ENCODE measurements at places on chromosomes 3 and 15. TPM values are rescaled to one million over a fixed set of nuclear protein-coding genes. Genes with fewer than 3 reads are reported as not detected.
A peak's percentile ranks its signal among the peaks of the same experiment; 100 is the strongest.

DNA sequence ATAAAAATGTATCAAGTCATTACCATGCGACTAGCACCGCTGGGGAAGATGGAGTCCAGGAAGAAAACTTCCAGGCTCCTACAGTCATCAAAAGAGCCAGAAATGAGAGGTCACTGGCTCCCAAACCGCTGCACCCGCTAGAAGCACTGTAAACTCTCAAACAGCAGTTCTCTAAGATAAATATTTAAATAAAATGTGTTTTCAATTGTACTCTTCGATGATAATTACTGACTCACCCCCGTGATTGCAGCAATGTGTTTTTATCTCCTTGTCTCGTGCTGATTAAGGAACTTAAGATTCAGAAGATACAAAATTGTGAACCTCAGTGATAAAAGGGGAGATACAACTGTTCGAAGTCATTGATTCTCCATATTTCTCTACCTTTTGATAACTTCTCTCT, 45.8 kb upstream of the FOXP1 start:
- no peak for DNase-seq

DNA sequence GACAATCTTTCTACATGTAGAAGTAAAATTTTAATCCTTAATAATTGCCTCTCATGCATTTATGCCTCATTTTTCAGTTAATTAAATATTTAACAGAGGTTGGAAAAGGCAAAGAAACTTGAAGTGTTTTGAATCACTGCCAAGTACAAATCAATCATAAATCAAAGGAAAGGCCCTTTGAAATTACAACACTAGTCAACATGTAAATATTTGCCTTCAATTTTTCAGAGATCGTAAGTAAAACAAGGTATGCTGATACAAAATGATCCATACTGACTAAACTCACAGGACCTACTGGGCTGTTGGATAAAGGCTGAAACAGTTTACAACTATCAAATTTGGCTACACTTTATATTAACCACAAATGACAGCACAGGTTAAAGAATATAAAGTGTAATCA, 33.9 kb downstream of the ZBBX start:
- DNase-seq, result no peak

GRCh38 chr3:78839693-78840092, 928.1 kb downstream of the ROBO1 start:
- no peak for DNase-seq

Gene CP
- total RNA-seq, result 3.3 TPM

Gene ACTC1
- 15,090 TPM for total RNA-seq

Gene UPK1B
- total RNA-seq, result not detected

DNA sequence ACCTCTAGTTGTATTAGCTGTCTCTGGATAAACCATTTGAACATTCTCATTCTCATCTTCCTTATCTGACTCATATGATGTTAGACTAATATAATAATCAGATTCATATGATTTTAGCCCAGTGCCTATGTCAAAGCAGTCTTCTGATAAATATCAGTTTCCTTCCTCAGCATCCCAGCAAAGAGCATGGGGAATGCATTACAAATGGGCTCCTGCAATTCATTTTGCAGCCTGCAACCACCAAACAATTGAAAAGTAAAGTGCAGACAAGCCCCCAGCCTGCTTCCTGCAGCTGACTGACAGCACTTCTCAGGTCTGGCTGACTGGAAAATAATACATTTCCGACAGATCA, 78.2 kb upstream of the STAC start:
- no peak for DNase-seq

- no peak for DNase-seq
Observed at GRCh38 chr3:54515441-54516213, 393.3 kb downstream of the CACNA2D3 start.

DNA sequence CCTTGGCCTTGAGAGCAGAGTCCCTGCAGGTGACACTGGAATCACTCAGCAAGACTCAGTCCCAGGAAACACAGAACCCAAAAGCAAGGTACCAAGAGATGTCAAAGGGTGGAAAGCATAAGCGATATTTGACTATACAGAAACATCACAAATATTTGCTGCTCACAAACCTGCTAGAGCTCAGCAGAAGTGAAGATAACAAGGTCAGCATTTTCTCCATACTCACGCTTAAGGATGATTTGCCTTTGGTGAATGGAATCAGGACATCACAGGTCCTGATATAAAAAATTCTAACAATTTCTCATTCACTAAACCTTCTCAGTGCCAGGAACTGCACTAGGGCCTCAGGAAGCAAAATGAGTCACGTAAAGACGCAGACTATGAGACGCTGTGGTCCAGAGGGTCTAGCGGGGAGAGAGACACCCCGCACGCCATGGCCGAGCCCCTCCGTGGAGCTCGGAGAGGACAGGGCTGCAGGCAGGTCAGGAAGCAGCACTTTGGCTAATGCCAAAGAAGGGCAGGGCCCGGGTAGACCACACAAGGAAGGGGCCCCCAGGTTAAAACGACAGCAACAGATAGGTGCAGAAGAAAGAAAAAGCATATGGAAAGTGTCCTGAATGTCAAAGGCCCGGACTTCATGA, 10.7 kb downstream of the PCSK6 start:
- no peak for DNase-seq

DNA sequence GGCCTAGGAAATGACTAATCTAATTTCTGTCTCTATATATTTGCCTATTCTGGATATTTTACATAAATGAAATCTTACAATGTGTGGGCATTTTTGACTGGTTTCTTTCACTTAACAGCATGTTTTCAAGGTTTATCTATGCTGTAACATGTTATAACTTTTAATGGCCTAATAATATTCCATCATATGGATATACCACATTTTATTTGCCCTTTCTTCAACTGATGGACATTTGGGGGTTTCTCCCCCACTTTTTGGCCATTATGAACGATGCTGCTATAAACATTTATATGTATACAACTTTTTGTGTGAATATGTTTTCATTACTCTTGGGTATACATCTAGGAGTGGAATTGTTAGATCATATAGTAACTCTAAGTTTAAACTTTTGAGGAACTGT, 357.3 kb upstream of the ADAMTS9 start:
- no peak for DNase-seq

DNA sequence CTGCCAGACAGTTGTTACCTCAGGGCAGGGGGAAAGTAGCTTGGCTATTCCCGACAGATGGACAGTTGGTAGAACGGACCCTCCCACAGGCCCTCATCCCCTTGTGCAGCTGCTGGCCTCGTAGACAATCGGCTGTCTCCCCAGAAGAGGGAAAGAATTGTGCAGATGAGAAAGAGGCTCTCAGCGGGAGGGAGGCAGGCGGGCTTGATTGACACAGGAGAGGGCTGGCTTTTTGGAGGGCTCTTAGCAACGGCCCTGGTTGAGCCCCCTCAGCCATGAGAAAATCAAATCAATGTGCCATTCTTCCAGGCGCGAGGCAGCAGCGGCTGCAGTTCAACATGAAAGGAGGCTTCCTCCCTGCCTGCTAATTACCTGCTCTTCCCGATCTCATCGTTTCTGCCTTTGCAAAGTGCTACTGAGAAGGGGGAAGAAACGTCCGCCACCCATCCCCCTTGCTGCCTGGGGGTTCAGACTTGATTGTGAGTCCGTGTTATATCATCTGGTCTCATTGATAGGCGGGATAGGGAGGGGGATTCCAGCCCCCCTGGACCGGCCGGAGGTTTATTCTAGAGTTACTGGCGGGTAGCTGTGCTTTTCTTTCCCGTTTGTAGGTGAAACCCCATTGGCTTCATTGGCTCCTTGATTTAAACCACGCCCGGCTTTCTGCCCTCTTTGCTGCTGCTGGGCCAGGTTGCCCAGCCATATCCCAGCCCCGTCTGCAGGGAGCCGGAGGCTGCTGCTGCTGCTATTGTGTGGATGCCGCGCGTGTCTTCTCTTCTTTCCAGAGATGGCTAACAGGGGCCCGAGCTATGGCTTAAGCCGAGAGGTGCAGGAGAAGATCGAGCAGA, at the start of gene TAGLN3:
Gene TAGLN3 (plus strand): TSS at position 287 of the 848 bp plus-strand sequence. CDS start 501 bp downstream, at position 788.
- DNase-seq, result no peak

GRCh38 chr15:77031376-77032050, 36.6 kb downstream of the PSTPIP1 start:
- no peak for DNase-seq

Gene XCR1
- total RNA-seq, result not detected

- no peak for DNase-seq
Observed at GRCh38 chr15:49306551-49306950, 116.5 kb upstream of the FGF7 start.

Gene DENND6A
- 13.0 TPM for total RNA-seq

DNA sequence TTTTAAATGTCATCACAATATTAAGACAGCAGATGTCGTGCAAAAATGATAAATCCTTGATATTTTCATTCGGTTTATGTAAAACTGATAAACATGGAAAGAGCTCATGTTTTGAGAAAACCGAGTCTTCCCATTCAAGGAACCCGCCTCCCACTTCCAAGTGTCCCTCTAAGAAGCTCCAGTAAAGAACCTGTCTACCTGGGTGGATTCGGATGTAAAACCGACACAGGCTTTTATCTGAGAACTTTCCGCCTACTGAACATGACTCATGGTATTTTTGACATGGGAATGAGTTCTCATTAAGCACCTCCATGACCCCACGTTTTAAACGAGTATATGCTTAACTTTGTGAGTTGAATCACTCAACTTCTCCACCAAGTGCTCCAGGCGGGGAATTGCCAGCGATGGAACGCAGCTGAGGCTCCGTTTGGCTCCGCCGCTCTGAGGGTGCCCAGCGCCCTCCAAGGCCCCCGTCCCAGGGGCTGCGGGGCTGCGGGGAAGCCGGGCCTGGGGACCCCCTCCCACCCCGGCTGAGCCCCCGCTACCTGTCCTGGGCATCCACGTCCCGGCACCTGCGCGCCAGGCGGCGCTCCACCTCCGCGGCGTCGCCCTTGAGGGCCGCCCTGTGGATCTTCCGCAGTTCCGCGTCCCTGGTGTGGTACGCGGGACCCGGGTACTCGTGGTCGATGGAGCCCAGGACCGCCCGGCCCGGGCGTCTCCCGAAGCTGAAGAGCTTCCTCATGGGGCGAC, 119.9 kb downstream of the LMLN start:
- DNase-seq, result peak; percentile 21

Gene ZNF860
- total RNA-seq, result 0.07 TPM
